Hematopoietic multipotent progenitor cell treated with erythropoietin and hydrocortisone succinate and interleukin-3 and kit ligand, for 8 days (in vitro differentiated cells): ENCODE measurements at places on chromosomes 2 and 18.
A peak's percentile ranks its signal among the peaks of the same experiment; 100 is the strongest.

DNA sequence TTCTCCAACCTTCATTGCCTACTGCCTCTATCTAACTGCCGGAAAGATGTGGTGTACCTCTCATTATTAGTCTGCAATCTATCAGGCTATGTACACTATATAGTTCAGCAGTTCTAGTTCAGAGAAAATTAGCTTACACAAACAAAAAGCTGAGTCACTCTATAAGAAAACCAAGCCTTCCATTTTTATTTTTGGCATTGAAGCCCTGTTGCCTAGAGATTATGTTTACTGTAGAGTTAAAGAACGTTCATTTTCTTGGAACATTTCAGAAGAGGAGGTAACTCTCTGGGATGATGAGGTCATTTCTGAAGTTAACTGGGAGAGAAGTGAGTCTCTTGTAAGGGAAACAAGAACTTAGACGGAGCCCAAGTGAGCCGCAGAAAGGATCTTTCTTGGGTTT, 133.5 kb downstream of the FAM124B start:
- peak; percentile 6 for DNase-seq

DNA sequence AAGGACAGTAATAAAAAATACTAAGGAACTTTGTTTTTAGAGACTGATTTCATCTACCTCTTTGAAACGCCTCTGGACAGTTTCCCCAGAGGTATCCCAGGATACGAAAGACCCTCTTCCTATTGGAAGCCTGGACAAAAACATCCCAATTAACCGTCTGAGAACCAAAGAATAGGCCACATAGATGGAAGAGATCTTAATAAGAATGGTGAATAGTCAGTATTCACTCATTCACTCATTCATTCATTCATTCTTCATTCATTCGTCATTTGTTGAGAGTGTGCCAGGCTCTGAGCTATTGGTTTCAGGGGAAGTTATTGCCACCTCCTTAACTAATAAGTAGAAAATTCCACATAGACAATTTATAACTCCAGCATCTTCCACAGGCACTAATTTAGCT, 73.2 kb upstream of the SP5 start:
- no peak for DNase-seq

GRCh38 chr2:238635647-238636051, 208.9 kb downstream of the ASB1 start:
- no peak for DNase-seq

DNA sequence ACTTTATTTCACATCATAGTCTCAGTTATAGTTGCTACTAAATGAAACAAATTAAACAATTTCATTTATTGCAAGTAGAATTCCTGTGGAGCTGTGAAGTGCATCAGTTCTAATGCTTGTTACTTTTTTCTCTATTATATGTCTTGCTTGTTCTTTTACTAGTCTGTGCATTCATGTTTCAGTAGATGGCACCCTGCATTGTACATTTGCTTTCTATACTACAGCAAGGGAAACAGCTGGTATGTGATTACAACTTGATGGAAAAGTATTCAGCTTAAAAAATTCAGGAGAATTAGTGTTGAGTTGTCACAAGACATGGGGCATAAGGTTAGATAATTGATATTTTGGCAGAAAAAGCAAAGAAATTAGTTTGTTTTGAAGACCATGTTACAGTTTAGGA, 72.3 kb downstream of the TANK start:
- no peak for DNase-seq

- no peak for DNase-seq
These were observed 307.7 kb downstream of the ARHGAP15 start for GRCh38 chr2:143436951-143437350.

DNA sequence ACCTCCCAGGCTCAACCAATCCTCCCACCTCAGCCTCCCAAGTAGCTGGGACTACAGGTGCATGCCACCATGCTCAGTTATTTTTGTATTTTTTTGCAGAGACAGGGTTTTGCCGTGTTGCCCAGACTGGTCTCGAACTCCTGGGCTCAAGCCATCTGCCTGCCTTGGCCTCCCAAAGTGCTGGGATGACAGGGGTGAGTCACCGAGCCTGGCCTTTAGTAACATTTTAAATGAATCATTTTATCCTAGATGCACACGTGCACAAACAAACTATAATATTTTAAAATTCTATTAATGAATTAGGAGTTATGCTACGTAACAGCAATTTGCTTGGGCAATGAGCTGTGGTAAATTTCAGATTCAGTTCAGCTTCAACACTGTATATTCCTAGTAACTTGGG, 862.5 kb upstream of the ID2 start:
- DNase-seq, result no peak
